Ecto neural progenitor cell (in vitro differentiated cells): ENCODE measurements at places on chromosomes 13 and 19.
A peak's percentile ranks its signal among the peaks of the same experiment; 100 is the strongest.

- peak; percentile 83 for DNase-seq
Measured at GRCh38 chr19:1470305-1471009, 8.6 kb downstream of the C19orf25 start.

GRCh38 chr13:35549481-35549880 lies 73.0 kb upstream of the MAB21L1 start:
- no peak for DNase-seq

DNA sequence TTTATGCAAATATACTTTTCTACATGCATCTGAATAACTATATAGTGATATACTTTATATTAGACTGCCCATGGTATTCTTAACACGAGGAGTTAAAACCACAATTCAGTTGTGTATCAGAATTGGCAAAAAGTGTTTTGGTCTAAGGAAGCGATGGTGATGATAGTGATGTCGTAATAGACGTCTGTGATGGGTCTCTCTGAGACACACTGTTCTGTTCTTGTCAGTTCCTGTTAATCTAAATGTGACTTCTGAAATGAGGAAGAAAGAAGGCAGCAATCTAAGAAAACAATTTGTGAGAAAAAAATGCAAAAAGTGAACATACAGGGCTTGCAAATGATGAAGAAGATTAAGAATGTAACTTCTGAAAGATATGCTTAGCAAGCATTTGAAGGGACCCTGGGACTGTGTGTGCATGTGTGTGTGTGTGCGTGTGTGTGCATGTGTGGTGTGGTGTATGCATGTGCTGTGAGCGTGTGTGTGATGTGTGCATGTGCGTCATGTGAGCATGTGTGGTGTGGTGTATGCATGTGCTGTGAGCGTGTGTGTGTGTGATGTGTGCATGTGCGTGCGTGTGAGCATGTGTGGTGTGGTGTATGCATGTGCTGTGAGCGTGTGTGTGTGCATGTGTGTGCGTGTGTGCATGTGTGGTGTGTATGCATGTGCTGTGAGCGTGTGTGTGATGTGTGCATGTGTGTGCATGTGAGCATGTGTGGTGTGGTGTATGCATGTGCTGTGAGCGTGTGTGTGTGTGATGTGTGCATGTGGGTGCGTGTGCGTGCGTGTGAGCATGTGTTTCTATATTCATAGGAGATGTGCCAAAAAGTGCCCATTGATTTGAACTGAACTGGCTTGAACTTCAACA lies 131.8 kb downstream of the IRS2 start:
- DNase-seq: no peak

DNA sequence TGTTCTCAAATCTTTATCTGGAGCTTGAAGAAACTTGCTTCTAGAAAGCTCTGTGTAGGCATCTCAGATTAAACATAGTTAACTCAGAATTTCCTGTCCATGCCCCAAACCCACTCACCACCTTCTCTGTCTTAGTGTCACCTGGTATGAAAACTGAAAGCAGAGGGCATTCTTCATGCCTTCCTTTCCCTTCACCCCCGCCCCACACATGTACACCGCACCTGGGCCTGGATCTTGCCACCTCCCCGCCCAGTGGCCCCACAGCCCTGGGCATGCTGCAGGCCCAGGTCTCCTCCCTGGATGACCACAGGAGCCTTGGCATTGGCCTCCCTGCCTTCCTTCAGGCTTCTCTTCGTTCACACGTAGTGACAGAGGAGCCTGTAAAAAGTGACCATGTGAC lies 15.8 kb downstream of the CFAP97D2 start:
- no peak for DNase-seq

GRCh38 chr13:110097013-110097412 lies 209.9 kb downstream of the COL4A1 start:
- no peak for DNase-seq

DNA sequence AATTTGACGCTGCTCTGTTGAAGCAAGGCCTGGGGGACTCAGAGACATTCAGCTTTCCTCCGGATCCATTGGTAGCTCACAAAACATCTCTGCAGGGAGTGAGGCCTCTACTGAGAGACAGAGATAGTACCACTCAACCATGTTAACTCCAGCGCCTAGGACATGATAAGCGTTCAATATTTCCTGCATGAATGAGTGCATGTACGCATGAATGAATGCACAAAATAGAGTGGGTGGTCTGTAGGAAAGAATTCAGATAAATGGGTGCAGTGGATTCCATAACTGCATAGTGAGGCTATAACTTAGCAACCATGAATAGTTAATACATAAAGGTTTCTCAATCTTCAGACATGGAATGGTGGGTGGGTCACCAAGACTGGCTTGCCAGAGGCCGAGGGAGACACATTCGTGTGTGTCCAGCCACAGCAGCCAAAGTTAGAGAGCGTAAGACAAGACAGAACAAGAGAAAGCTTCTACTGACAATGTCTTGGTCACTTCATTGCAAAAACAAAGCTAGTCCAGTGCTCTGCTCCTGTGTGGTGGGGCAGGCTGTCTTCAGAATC lies 36.3 kb upstream of the RCBTB2 start:
- no peak for DNase-seq

DNA sequence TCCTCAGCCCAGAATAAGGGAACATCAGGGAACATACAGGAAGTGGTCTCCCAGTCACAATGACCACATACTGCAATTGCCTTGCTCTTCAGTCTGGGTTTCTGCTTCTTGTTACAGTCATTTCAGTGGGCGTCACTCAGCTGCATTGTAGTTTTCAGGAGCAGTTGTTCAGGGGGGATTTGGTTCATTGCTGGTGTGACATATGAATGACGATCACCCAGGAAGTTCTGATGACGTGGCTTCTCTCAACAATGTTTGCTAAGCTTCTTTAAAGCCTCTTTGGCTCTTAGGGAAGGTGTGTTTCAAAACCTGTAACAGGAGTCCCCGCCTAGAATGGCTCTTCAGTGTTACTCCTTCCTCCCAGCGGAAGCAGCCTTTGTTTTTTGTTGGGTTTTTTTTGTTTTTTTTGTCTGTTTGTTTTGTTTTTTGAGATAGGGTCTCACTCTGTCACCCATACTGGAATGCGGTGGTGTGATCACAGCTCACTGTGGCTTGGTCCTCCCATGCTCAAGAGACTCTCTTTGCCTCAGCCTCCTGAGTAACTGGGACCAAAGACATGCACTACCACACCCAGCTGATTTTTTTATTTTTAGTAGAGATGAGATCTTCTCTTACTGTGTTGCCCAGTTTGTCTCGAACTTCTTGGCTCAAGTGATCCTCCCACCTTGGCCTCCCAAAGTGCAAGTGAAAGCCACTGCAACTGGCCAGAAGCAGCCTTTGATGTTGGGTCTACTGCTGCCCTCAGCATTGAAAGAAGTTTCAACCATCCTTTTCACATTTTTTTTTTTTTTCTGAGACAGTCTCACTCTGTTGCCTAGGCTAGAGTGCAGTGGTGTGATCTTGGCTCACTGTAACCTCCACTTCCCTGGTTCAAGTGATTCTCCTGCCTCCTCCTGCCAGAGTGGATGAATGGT lies 1.4 kb upstream of the SCEL start:
- DNase-seq: no peak

DNA sequence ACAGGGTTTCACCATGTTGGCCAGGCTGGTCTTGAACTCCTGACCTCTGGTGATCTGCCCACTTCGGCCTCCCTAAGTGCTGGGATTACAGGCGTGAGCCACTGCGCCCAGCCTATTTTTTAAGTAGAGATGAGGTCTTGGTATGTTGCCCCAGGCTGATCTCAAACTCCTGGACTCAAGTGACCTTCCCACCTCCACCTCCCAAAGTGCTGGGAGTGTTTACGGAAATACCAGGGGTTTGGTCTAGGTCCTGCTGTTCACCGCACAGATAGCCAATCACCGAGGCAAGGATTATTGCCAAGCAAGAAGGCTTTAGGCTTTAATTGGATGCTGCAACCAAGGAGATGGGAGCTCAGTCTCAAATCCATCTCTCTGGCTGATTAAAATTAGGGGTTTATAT lies 11.6 kb downstream of the CLEC4G start:
- no peak for DNase-seq

GRCh38 chr13:67235265-67235664 lies 5.1 kb upstream of the PCDH9 start:
- no peak for DNase-seq

GRCh38 chr19:34480971-34481841 lies at the start of gene WTIP:
WTIP (plus strand) TSS chr19:34481758; CDS start chr19:34481975, 217 bp downstream.
- DNase-seq: peak; percentile 93

DNA sequence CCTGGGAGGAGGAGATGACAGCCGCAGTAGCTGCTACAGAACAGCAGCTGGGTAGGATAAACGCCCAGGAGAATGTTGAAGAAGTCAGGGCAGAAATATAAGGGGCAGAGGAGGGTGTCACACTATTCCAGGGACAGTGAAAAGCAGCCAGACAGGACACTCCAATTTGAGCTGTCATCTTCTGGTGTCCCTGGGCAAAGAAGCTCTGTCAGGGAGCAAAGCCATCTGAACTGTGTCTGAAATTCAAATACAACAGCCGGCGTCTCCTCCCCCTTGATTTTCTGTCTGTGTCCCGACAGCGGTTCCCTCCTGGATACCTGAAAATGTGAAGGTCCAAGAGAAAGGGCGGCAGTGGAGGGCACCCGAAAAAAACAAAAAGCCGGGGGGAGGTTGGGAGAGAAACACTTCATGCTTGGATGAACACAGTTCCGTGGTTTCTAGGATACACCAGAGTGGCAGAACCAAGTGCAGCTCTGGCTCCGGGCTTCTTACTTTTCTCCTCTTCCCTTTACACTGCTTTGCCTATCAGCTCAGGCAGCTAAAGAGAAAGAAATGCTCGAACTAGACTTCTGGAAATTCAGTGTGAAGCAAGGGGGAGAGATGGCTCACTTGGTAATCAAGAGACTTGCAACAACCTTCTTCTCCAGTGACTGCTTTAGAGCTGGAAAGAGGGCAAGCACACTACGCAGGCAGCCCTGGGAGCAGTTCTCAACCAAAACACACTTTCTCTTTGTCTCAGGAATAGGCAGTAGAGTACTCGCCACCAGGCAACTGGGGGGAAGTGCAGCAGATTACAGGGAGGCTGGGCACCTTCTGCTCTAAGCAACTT lies 465.6 kb downstream of the ITGBL1 start:
- no peak for DNase-seq

DNA sequence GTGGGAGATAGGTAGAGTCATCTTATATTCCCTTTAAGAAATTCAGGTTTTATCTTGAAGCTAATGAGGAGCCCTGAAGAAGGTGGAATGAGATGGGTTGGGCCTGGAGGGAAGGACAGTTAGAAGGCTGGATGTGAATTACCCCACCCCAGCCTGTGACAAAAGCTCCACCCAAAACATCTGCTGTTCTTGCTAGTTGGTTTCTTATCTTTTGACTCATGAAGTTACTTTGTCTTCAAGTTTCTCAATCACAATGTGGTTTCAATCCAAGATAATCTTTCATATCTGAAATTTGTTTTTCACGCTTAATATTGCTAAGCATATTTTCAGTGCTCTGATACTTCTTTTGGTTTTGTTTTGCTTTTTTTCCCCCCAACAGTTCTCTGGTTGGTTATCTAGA lies 38.3 kb upstream of the HMGB1 start:
- DNase-seq: no peak

DNA sequence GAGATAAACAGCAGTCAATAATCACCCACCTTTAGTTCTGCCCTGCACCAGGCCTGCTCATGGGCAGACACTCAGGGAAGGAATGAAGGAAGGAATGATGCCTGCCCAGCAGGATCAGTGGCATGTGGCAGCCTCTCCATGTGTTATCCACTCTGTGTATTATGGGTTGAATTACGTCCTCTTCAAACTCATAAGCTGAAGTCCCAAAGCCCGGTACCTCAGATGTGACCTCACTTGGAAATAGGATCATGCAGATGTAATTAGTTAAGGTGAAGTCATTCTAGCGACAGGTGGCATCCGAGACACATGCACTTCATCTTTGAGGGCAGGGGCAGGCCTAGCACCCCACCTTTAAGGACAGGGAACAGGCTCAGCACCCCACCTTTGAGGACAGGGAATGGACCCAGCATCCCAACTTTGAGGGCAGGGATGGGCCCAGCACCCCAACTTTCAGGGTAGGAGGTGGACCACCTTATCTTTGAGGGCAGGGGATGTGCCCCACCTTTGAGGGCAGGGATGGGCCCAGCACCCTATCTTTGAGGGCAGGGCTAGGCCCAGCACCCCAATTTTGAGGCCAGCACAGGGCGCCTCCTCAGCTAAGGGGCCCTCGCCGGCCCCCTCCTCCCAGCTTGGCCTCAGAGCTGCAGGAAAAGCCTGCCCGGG lies 127.6 kb downstream of the URI1 start:
- DNase-seq: no peak

DNA sequence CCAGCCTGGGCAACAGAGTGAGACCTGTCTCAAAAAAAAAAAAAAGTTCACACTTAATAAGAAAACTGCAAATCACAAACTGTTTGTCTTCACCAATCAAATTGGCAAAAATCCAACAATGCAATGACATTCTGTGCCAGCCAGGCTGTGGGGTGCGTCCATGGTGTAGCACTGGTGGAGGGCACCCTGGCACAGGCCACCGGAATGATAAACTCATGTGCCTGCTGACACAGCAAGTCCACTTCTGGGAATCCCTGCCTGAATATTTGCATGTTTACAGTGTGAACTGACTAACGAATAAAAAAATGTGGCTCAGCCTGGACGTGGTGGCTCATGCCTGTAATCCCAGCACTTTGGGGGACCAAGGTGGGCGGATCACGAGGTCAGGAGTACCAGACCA lies 1.6 kb upstream of the LRRC25 start:
- DNase-seq: no peak

GRCh38 chr19:16899566-16900075 lies 10.8 kb downstream of the F2RL3 start:
- peak; percentile 74 for DNase-seq

GRCh38 chr19:48970923-48971395 lies 5.8 kb downstream of the FTL start:
- DNase-seq: peak; percentile 88

GRCh38 chr19:5156231-5156986 lies 184.2 kb downstream of the PTPRS start:
- DNase-seq: no peak

- no peak for DNase-seq
Measured at GRCh38 chr19:10854350-10855089, 6.3 kb downstream of the C19orf38 start.

DNA sequence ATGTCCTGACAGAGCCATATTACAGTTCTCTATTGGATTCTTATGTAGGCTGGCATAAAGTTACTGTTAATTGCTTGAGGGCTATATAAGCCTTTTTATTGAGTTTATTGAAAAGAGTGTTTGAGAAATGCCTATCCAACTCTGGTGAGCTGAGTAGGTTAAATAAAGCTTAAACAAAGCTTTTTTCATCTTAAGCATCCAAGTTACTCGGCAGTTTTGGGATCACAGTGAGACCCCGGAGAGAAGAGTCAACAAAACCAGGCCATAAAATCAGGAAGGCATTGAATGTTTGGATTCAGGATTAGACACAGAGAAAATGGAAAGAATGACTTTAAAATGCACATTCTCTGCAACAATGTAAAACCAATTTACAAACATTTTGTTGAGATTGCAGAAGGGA lies 588.5 kb downstream of the DACH1 start:
- DNase-seq: no peak
